ENCODE measurements at places on chromosomes 1 and 21. TPM values are rescaled to one million over a fixed set of nuclear protein-coding genes. Genes with fewer than 3 reads are reported as not detected.

- no peak for DNase-seq
- H3K36me3 ChIP-seq, result peaks cover 11% of the 10 kb centered on the region
- no peaks in the 10 kb centered on the region for H3K27me3 ChIP-seq
- no peaks in the 10 kb centered on the region for H3K4me1 ChIP-seq
- no peak overlapping the region for H3K27ac ChIP-seq
Observed at GRCh38 chr1:26259005-26259404, 20.9 kb upstream of the SH3BGRL3 start.

CFHR2 gene
- 483 TPM for polyA plus RNA-seq

VAMP3 gene
- polyA plus RNA-seq, result 17.4 TPM

GRCh38 chr1:244322791-244323521, 128.8 kb downstream of the ADSS2 start:
- no peak overlapping the region for H3K4me3 ChIP-seq
- no peaks in the 10 kb centered on the region for H3K4me1 ChIP-seq
- H3K27me3 ChIP-seq, result no peaks in the 10 kb centered on the region
- H3K36me3 ChIP-seq, result no peaks in the 10 kb centered on the region

DNA sequence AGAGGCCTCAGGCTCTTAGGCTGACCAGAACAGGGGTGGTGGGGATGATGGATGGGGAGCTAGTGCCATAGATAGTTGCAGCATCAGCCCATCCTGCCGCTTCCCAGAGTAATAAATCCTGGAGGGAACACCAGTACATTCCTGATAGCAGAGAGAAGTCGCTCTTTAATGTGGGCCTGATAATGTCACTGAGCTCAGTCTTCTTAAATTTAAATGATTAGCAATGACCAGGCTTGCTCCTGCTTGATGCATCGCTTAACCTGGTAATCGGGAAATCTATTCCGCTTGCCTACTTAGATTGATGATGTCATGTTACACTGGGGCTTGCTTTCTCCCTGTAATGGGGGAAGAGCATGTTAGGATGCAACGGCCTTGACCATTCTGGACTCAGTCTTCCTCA, 218.6 kb upstream of the PLXNA2 start:
- H3K27me3 ChIP-seq, result no peaks in the 10 kb centered on the region
- no peaks in the 10 kb centered on the region for H3K36me3 ChIP-seq
- no peaks in the 10 kb centered on the region for H3K4me1 ChIP-seq
- H3K27ac ChIP-seq, result no peak overlapping the region
- no peak for DNase-seq

GRCh38 chr1:15055736-15056415, 97.7 kb upstream of the TMEM51 start:
- no peak overlapping the region for H3K27ac ChIP-seq
- H3K27me3 ChIP-seq, result no peaks in the 10 kb centered on the region
- no peaks in the 10 kb centered on the region for H3K36me3 ChIP-seq
- H3K4me3 ChIP-seq, result no peak overlapping the region

MIB2 gene
- polyA plus RNA-seq, result 9.8 TPM

- DNase-seq, result no peak
- H3K4me3 ChIP-seq, result no peak overlapping the region
- no peaks in the 10 kb centered on the region for H3K4me1 ChIP-seq
Observed at GRCh38 chr1:114209971-114210370, 56.3 kb upstream of the SYT6 start.

- no peak overlapping the region for H3K27ac ChIP-seq
- no peaks in the 10 kb centered on the region for H3K27me3 ChIP-seq
- no peak overlapping the region for H3K4me3 ChIP-seq
- no peaks in the 10 kb centered on the region for H3K36me3 ChIP-seq
- H3K4me1 ChIP-seq, result no peaks in the 10 kb centered on the region
- DNase-seq, result no peak
Observed at GRCh38 chr1:229379846-229380245, 37.0 kb upstream of the CCSAP start.

RBP7 gene
- polyA plus RNA-seq, result 7.5 TPM

DNA sequence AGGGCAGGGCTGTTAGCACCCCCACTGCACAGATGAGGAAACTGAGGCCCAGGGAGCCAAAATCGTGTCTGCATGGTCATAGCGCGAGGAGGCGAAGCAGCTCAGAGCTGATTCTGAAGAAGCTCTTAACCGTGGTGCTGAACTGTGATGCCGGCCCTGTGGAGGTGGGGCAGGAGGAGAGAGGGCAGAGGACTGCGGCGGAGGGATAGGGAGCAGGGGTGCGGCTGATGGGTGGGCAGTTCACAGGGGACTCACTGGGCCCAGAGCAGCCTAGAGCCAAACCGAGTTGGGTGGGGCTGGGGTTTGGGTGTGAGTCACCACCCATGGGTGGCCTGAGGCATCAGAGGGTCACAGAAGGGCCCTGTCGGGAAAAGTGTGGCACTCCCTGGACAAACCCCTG, 74.7 kb downstream of the RAP1GAP start:
- DNase-seq, result no peak
- no peak overlapping the region for H3K4me3 ChIP-seq
- no peaks in the 10 kb centered on the region for H3K4me1 ChIP-seq
- H3K27me3 ChIP-seq, result no peaks in the 10 kb centered on the region

NTMT2 gene
- polyA plus RNA-seq, result not detected

AXDND1 gene
- not detected for polyA plus RNA-seq

DNA sequence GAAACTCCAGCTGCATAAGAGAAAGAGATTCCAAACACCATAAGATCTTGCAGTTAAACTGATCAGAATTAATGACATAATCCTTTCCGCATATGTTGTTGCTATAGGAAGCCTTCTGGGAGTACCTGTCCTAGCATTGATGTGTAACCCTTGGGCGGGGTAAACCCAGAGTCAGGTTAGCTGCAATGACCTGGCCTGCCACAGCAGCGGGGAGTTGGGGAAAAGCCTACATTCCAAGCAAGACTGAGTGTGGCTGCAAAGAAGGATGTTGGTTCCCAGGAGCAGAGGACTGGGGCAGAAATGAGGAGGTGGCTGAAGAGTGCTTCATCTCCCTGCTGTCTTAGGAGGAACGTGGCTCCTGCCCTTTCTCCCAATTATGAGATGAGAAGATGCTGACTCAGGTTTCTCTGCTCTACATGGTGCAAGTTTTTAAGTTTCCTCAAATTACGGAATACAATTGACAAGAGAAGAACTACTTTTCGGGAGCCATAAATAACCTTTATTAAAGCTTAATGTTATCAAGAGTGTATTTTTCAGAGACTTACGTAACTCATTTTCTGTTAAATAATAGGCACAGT, 142.1 kb downstream of the RYR2 start:
- no peak for DNase-seq
- no peak overlapping the region for H3K27ac ChIP-seq
- H3K4me3 ChIP-seq, result no peak overlapping the region
- H3K36me3 ChIP-seq, result no peaks in the 10 kb centered on the region
- peaks cover 3% of the 10 kb centered on the region for H3K27me3 ChIP-seq
- no peaks in the 10 kb centered on the region for H3K4me1 ChIP-seq

DNA sequence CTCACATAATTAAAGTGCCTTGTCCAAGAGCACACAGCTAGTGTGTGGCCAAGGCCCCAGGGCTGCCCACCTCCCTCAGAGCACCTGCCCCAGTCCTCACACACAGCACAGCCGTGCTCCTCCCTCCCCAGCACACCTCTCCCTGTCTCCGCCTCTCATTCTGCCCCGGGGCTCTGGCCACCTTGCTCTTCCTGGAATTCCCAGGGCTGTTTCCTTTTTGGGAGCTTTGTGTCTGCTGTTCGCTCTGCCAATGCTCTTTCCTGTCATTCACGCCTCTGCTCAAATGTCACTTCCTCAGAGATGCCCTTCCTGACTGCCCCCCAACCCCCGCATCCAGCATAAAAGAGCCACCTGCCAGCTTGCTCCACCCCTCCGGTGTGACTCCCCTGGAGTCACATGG, 13.3 kb downstream of the SLC6A17 start:
- no peak for DNase-seq
- H3K27ac ChIP-seq, result no peak overlapping the region
- H3K27me3 ChIP-seq, result no peaks in the 10 kb centered on the region
- H3K36me3 ChIP-seq, result no peaks in the 10 kb centered on the region
- H3K4me1 ChIP-seq, result no peaks in the 10 kb centered on the region
- no peak overlapping the region for H3K4me3 ChIP-seq

DNA sequence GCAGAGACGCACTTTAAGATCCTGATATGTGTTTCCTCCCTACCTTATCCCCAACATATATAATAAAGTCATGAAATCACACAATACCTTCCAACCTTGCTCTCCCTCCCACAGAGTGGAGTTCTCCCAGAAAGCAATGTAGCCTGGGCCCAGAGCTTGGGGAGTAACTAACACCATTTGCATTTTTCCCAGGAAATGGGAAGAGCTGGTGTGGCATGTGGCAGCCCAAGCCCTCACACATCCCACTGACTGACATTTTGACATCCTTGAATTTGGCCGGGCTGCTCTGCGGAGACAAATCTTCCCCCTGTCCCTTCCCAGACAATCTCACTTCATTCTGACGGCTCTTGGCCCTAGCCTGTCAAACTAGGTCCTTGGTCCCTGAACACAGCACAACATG, 37.0 kb upstream of the ATP2B4 start:
- H3K4me1 ChIP-seq, result no peaks in the 10 kb centered on the region
- no peaks in the 10 kb centered on the region for H3K36me3 ChIP-seq
- H3K27ac ChIP-seq, result no peak overlapping the region
- DNase-seq, result no peak

DNA sequence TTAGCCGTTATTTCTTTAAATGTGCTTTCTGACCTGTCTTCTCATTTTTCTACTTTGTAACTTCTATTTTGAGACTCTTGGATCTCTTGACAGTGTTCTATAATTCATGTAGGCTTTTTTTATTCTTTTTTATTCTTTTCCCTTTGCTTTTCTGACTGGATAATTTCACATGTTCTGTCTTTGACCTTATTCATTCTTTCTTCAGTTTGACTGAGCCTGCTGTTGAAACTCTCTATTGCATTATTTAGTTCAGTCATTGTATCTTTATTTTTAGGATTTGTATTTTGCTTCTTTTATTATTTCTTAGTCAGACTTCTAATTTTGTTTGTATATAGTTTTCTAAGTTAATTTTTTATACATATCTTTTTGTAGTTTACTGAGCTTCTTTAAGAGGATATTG, 66.1 kb downstream of the DNAH14 start:
- no peak overlapping the region for H3K27ac ChIP-seq
- H3K4me1 ChIP-seq, result no peaks in the 10 kb centered on the region
- H3K4me3 ChIP-seq, result no peak overlapping the region
- DNase-seq, result no peak
- no peaks in the 10 kb centered on the region for H3K36me3 ChIP-seq
- H3K27me3 ChIP-seq, result no peaks in the 10 kb centered on the region

RAB25 gene
- 0.82 TPM for polyA plus RNA-seq

DNA sequence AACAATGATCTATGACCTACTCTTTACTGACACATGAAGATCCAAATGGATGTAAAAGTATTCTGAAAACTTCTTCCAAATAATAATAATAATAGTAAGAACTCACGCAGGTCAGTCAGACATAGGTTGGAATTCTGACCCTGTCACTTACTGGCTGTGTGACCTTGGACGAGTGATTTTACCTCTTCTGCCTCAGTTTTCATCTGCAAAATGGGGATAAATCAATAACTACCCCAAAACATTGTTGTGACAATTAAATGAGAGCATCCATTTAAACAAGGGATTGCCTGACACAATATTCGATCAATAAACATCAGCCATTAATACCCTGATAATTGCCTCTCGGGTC, 556 bp downstream of the MECR start:
- no peak overlapping the region for H3K27ac ChIP-seq
- H3K27me3 ChIP-seq, result no peaks in the 10 kb centered on the region
- H3K4me3 ChIP-seq, result peak overlapping the region; percentile 92
- DNase-seq, result no peak
- H3K36me3 ChIP-seq, result no peaks in the 10 kb centered on the region
- peaks cover 17% of the 10 kb centered on the region for H3K4me1 ChIP-seq

CRNN gene
- 0.22 TPM for polyA plus RNA-seq

DNA sequence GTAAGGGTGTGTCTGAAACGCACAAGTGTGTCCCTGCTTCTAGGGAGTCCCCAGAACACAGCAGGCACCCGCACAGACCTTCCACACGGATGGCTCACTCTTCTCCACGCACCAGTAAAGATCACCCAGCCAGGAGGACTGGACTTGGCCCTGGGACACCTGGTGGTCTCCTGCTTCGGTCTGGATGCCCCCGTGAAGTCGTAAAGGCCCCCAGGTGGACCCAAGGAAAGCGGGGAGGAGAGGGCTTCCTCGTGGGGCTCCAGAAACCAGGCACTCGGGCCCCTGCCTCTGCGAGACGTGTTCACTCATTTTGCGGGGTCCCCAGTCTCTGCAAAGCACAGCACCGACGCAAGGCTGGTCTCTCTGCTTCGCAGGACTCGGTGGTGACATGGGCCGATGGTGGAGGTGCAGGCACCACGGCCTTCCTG, 20.2 kb upstream of the COL6A2 start:
- no peak overlapping the region for H3K4me3 ChIP-seq
- H3K4me1 ChIP-seq, result no peaks in the 10 kb centered on the region
- no peaks in the 10 kb centered on the region for H3K36me3 ChIP-seq
- DNase-seq, result peak; percentile 13
- no peak overlapping the region for H3K27ac ChIP-seq

SRP9 gene
- polyA plus RNA-seq, result 154 TPM

- H3K36me3 ChIP-seq, result no peaks in the 10 kb centered on the region
- peaks cover 12% of the 10 kb centered on the region for H3K27me3 ChIP-seq
- DNase-seq, result peak; percentile 13
Observed at GRCh38 chr1:153347856-153348255, 785 bp downstream of the PGLYRP4 start.

GRCh38 chr1:174008979-174009378, 13.2 kb downstream of the RC3H1 start:
- H3K27me3 ChIP-seq, result no peaks in the 10 kb centered on the region
- H3K4me1 ChIP-seq, result no peaks in the 10 kb centered on the region
- no peak for DNase-seq
- no peak overlapping the region for H3K27ac ChIP-seq
- H3K36me3 ChIP-seq, result peaks cover 2% of the 10 kb centered on the region

GRCh38 chr1:221164029-221164428, 284.8 kb downstream of the HLX start:
- H3K36me3 ChIP-seq, result no peaks in the 10 kb centered on the region
- no peak overlapping the region for H3K27ac ChIP-seq
- no peak overlapping the region for H3K4me3 ChIP-seq

DNA sequence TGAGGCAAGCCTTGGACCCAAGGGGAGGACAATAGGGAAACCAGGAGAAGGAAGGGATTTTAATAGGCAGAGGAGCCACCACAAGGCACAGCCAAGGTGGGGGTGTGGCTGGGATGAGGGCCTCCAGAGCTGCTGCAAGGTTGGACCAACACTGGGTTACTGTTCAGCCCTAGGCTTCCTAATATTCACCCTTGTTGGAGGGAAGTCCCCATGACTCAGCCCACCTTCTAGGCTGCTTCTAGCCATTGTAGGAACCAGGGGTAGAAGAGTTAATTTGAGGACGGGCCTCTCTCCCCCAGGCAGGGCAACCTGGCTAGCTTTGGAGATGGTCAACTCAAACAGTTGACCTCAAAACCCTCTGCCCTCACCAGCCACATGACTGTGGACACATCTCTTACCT, 59.5 kb downstream of the KCNN3 start:
- H3K36me3 ChIP-seq, result no peaks in the 10 kb centered on the region
- DNase-seq, result no peak
- H3K27me3 ChIP-seq, result no peaks in the 10 kb centered on the region
- no peak overlapping the region for H3K27ac ChIP-seq
- H3K4me3 ChIP-seq, result no peak overlapping the region
- no peaks in the 10 kb centered on the region for H3K4me1 ChIP-seq
